Neural progenitor cell (in vitro differentiated cells): ENCODE measurements at places on chromosomes 6 and 20. TPM values are rescaled to one million over a fixed set of nuclear protein-coding genes. Genes with fewer than 3 reads are reported as not detected.

Gene TP53RK
- total RNA-seq: 15.9 and 16.3 TPM in 2 replicates

Gene C2
- 1.1 and 1.4 TPM in 2 replicates for total RNA-seq

Gene C20orf173
- not detected in 2 replicates for total RNA-seq

Gene SIRPA
- 5.1 and 7.8 TPM in 2 replicates for total RNA-seq

Gene HCRTR2
- total RNA-seq: 0.06 TPM in 1 of 2 replicates, not detected in the other

Gene RIPOR2
- 0.26 and 1.1 TPM in 2 replicates for total RNA-seq

GRCh38 chr6:104784884-104785283, 74.8 kb downstream of the HACE1 start:
- no peak for DNase-seq

- DNase-seq: no peak
Observed at GRCh38 chr6:7475081-7475480, 66.4 kb upstream of the DSP start.

- no peak for DNase-seq
Observed at GRCh38 chr6:13378669-13379590, 50.6 kb upstream of the TBC1D7 start.

GRCh38 chr6:11275598-11275997, 43.1 kb upstream of the NEDD9 start:
- DNase-seq: no peak
